ENCODE measurements at places on chromosomes 1 and 21.

GRCh38 chr1:213163278-213163711 lies 112.3 kb downstream of the RPS6KC1 start:
- DNase-seq, result no peak

- DNase-seq, result peak; percentile 61
Observed at GRCh38 chr1:113835686-113836290, 23.5 kb upstream of the RSBN1 start.

DNA sequence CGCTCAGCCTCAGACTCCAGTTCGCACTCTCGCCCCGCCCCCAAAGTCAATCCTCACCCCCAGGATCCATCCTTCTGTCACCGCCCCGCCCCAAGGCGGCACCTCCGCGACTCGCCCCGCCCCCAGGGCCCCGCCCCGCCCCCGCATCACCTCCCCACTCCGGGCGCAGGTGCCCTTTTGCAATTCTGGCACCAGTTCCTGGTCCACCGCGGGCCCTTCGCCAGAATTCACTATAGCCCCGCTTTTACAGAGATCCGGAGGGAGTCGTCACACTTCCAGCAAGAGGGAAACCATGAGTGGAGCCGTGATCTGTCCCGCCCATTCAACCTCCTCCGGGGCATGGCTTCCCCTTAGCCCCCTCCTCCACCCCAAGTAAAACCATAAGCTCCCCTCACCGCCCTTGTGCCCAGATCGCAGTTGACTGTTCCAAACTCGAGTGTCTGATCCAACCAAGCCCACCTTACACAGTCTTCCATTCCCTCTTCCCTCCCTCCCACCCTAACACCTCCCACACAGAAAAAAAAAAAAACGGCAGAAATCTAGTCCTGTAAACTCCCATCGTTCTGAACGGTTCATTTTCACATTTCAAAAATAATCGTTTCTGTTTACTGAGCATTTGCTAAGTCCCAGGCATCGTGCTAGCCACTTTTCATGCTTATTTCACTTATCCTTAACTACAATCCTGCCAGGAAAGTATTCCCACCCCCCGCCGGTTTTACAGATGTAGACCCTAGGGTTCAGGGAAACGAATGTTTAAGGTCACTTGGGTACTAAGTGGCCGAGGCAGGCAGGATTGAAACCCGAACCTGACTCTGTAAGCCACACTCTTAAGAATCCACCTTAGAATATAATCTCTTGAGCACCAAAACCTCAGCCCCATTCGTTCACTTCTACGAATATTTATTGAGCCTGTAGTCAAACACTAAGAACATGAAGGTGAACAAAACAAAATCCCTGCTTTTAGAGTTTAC lies 1.3 kb upstream of the DNAJC16 start:
- peak; percentile 43 for DNase-seq

DNA sequence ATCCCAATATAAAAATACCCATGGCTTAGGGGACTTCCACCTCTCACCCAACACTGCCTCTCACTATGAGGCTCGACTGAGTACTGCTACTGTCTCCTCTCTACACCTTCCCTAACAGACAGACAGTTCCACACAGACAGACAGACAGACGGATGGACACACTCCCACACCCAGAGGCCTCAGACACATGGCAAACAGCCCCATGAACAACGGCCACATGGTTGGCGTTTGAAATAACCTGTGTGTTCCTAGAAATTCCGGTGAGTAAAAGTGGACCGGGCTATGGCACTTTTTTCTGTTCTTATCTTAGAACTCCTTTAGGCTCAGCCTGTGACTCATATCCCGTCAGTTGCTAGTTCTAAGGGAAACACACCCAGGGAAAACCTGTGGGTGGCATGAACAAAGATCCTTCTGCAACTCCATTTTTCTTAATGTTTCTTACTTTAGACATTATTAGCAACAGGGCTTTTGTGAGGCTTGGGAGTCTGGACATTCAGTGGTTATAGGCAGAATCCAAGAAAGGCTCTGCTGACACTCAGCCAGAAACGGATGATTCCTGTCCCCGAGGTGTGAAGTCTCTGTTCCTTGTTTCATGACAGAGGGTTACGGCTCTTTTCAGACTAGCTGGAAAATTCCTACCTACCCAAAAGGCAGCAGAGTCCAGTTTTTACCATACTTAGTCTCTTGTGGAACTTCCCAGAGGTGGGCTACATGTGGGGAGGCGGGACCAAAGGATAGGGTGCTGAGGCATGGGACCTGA lies 90.5 kb upstream of the TLR5 start:
- peak; percentile 16 for DNase-seq

- DNase-seq, result no peak
Observed at GRCh38 chr21:32337206-32337605, 38.6 kb downstream of the MRAP start.

- DNase-seq, result no peak
Observed at GRCh38 chr1:162724583-162725120, 65.8 kb upstream of the HSD17B7 start.

DNA sequence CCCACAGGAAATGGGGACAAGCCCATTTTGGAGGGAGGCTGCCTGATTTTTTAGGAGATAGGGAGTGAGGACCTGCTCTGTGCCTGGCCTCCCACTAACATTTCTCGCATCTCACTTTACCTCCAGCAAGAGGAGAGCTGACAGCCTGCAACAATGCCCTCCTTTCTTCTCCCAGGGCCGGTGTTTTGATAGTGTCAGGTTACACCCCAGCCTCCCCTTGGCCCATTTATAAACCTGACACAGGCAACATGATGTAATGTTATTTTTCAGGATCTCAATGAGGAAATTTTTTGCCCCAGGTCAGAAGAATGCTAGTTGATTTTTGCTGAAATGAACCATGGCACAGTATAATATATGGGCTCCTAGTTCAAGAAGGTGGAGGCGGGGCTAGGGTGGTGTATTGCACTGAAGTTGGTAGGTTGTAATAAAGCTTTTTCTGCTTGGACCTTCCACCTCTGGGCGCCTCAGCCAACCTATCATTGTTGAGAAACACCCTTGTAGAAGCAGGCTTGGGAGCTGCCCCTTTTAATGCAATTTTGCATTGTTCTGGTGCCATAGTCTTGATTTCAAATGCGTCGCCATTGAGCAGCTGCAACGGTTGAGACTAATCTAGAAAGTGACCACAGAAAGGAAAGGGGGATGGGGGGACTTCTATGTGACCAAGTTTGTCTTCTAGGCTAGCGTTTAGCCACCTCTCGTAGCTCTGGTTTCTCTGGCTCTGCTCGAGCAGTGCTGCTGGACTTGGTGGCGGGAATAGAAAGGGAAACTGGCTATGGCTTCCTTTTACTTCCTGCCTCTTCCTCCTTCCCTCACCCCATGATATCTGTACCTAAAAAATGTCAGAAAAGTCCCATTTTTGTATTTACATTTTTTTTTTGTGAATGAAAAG lies 53.0 kb downstream of the PBX1 start:
- DNase-seq, result no peak

DNA sequence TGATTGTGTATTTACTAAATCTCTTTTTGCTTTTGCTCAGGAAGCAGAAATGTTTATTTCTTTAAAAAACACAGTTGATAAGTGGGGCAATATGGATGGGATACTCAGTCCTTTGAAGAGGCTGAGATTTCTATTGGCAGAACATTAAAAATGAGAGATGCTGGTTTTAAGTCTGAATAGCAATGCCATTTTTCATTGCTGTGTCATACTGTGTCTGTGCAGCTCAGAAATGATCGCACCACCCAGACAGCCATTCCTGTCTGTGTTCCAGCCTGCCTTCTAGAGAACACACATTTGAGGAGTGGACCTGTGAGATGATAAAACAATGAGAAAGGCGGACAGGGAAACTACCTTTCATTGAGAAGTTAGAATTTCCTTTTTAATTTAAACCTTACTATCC lies 231.2 kb upstream of the USP24 start:
- DNase-seq, result no peak

GRCh38 chr1:221397141-221397540 lies 344.7 kb downstream of the DUSP10 start:
- DNase-seq, result no peak

GRCh38 chr1:70945676-70946075 lies 101.9 kb downstream of the PTGER3 start:
- DNase-seq, result no peak

- no peak for DNase-seq
Observed at GRCh38 chr1:185646202-185646683, 87.9 kb upstream of the HMCN1 start.

GRCh38 chr1:111481387-111482221 lies 7.8 kb downstream of the C1orf162 start:
- DNase-seq, result peak; percentile 60

DNA sequence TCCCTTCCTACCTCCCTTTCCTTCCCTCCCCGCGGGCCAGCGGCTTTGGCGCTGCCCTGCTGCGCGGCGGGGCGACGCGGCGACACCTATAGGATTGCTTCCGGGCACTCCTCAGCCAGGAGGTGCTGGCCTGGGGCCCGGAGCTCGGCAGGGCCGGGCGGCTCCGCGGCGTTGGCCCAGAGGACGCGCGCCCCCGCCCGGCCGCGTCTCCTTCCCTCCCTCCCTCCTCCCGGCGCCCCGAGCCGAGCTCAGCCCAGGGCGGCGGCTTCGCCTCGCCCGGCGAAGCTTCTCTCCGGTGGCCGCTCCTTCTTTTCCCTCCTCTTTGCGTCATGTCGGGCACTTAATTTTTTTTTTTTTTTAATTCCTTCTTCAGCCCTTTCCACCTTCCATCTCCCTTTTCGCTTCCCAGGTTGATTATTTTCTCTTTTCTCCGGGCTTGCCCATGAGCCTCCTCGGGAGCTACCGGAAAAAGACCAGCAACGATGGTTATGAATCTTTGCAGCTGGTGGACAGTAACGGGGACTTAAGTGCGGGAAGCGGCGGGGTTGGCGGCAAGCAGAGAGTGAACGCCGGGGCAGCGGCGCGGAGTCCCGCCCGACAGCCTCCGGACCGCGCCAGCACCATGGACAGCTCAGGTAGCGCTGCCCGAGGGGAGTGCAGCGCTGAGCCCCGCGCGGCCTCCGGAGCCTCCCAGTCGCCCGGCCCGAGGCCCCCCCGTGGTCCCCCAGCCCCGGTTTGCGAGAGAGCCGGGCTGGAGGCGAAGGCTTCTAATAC lies at the start of gene DNAJC6:
Gene DNAJC6, plus strand, starts transcription at position 240 of the 774 bp plus-strand sequence. Its CDS starts 203 bp downstream, at position 443.
- peak; percentile 90 for DNase-seq

- no peak for DNase-seq
Observed at GRCh38 chr1:187067160-187067559, 238.4 kb downstream of the PLA2G4A start.

- no peak for DNase-seq
Observed at GRCh38 chr1:54795356-54795665, 5.8 kb downstream of the TTC22 start.

GRCh38 chr1:12619792-12620487 lies 1.9 kb upstream of the DHRS3 start:
- DNase-seq, result peak; percentile 87

GRCh38 chr1:101071470-101071891 lies 45.9 kb upstream of the DPH5 start:
- DNase-seq, result peak; percentile 72

DNA sequence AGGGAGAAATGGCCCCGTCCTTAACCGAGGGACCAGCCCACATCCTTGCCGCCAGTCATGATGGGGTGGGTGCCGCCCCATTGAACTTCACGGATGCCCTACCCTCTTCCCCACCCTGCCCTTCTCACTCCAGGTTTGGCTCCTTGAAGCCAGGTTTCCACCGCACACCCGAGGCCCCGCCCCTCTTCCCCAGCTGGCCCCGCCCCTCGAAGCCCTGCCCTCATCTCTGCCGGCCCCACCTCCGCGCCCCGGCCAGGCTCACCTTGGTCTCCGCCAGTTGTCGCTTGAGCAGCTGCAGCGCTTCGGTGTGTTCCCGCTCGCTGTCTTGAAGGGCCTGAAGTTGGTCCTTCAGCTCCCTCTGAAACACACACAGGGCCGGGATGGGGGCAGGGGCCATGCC lies 16.6 kb downstream of the TRIM62 start:
- DNase-seq, result no peak

DNA sequence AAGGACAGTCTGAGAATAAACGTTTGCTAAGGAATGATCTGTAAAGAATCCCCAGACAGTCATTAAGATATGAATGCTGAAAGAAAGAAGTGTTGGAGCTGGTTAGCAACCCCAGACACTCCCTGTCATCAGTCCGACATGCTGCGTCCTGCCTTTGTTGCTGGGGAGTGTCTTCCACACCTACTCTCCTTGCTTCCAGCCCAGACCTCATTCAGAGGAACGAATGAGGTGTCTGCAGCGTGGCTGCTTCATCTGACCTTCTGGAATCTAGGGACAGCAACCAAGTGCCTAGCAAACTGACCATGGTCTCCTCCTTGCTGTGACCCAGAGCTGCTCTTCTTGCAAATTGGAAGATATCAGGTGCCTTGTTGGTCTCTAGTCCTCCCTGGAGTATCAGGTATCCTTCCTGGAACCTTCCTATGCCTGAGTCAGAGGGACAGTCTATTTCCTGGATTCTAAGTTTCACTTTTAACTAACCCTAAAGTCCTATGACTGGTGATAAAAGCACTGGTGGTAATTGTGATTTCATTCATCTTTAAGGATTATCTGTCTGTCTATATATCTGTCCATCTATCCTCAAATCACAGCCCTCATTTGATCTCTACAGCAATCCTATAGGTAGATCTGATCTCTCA lies 45.3 kb downstream of the NFASC start:
- DNase-seq, result no peak

- no peak for DNase-seq
Observed at GRCh38 chr21:28798798-28799197, 193.9 kb downstream of the LTN1 start.

- DNase-seq, result no peak
Observed at GRCh38 chr1:151549199-151549598, 9.1 kb downstream of the TUFT1 start.

DNA sequence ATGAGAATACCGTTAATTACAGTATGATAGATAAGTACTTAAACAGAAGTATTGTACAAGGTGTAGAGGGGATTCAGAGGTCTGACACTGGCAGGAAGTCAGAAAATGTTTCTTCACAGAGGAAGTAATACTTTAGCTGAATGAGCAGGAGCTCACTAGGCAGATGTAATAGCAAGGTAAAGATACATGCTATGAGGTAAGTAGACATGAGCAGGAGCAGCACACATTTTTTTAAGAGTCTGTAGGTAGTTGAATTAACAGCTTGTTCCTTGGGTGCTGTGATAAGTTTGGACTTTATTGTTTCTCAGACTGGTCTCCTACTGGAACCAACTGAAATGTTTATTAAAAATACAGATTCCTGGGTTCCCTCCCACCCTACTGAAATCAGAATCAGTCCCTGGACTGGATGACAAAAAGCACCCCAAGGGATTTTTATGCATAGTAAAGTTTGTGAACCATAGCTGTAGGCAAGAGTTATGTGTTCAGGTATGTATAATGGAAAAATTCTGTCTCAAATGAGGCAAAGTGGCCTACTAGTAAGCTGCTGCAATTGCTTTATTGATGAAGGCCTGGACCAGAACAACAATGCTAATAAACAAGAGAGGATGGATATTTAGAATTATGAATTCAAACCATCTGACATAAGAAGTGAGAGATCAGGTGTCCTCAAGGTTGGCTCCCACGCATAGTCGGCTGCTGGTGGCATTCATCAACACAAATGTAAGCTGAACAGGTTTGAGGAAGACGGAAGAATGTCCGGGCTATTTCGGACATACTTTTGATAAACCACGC lies 902 bp downstream of the AP4B1 start:
- peak; percentile 41 for DNase-seq

DNA sequence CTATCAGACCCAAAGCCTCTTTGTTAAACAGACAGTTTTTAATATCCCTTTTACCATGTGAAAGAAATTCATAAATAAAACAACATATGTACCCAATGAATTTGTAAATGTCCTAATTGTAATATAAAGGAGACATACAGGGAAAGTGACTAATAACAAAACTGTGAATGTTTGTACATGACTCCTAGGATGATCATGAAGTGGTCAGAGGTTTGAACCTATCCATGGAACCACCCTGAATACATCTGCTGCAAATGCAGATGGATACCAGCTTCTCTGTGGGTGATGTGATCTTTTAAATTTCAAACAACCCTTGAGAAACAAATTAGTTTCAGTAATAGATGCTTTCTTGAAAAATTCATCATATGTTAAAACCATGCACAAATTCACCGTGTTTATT lies 16.7 kb upstream of the ACBD3 start:
- no peak for DNase-seq
